ENCODE measurements at places on chromosomes 2 and 18.

DNA sequence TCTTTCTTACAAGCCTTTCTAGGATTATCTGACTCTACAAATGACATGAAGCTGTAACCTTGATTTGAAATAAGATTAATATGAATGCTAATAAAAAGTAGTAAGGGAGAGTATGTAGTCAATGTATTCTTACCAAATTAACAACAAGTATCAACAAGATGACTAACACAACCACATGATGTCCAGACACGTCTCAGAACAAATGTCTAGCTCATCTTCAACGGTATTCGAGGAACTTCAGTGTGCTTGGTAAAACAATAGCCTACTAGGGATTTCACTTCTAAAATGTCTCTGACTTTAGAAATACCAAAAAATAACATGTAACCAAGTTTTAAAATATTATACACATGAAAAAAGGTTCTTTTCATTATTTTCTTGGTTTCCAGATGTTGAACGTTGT lies 3.4 kb downstream of the HDLBP start:
- DNase-seq, result no peak

DNA sequence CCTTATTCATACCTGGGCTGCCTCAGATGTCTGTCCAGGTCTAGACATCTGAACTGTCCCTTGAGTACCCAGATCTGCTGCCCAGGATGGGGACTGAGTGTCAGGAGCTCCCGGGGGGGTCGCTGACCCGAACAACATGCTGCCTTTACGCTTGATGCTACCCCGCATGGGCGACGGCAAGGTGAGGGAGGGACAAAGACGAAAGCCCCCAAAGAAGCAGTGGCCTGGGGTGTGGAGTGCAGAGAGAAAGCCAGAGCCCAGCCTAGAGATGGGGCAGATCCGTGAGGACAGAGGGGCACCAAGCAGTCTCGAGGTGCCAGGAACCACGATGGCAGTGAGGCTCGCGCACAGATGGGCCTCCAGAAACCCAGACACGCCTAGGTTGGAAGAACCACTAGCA lies 234.7 kb downstream of the ATAD2B start:
- no peak for DNase-seq

- DNase-seq, result no peak
These were observed 1.2 kb downstream of the PIEZO2 start for GRCh38 chr18:11147962-11148679.

- DNase-seq, result no peak
These were observed 45.4 kb upstream of the REG3G start for GRCh38 chr2:78980152-78980465.

GRCh38 chr18:67379981-67380380 lies 136.5 kb downstream of the DSEL start:
- DNase-seq, result no peak

- DNase-seq, result no peak
These were observed 49.4 kb downstream of the AGAP1 start for GRCh38 chr2:235543128-235543750.

DNA sequence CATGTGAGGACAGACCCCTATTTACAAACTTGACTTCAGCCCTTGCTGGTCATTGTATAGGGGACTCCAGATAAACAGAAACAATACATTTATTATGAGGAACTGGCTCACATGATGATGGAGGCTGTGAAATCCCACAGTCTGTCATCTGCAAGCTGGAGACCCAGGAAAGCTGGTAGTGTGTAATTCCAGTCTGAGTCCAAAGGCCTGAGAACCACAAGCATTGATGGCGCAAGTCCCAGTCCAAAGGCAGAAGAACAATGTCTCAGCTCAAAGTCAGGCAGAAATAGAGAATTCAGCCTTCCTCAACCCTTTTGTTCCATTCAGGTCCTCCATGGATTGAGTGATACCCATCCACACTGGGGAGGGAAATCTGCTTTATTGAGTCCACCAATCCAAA lies 28.1 kb upstream of the SPP2 start:
- no peak for DNase-seq

DNA sequence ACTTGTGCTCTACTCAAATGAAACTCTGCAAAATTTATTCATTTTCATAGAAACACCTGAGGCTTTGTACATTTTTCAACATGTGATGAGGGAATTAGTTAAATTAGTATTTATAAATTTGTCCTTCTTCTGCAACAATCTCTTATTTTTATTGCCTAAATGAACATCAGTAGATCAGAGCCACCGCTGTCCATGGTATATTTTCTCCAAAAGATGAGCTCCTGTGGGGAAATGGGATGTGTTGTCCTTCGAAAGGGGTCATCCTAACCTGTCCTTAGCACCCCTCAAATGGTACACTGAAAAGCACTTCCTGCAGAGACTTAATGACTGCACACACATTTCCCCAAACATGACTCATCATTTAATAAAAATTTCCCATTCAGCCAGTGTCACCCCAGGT lies 714.6 kb downstream of the MBD2 start:
- DNase-seq, result no peak

Data from NCI-H187 treated with DMSO at 0.1 percent for 48 hours (cell line).